ENCODE measurements at places on chromosomes 5 and 9.

- DNase-seq: no peak
These were observed 265.5 kb downstream of the CWC27 start for GRCh38 chr5:65034029-65034812.

DNA sequence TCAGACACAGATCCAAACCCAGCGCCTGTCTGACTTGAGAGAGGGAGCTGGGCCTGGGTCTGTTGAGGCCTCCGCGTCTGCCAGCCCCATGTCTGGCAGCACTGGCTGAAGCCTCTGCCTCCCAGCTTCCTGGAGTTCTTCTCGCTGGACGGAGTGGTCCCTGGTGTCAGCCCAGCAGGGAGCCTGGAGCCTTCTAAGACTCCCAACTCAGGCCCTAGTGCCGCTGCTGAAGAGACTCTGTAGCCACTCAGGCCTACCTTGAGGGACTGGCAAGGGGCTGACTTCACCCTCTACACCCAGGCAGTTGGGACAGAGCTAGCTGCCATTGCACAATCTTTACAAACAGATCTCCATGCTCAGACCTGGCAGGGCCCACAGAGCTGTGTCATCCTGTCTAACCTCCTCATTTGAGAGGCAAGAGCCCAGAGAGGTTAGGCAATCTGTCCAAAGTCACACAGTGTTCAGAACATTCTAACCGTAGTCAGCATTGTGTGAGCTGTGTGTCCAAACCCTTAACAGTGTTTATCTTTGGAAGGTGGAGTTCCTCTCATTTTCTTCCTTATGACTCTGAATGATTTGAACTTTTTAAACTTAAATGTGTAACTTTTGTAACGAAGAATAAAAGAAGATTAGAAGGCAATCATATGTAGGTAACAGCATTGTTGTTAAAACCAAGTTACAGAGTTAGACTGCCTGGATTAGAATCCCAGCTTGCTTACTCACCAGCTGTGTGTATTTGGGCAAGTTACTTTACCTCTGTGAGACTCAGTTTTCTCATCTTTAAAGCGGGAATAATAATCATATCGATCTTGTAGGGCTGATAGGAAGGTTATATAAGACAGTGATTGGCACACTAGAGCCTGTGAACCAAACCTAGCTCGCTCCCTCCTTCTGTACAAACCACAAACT, 4.6 kb upstream of the DUSP1 start:
- DNase-seq: no peak

DNA sequence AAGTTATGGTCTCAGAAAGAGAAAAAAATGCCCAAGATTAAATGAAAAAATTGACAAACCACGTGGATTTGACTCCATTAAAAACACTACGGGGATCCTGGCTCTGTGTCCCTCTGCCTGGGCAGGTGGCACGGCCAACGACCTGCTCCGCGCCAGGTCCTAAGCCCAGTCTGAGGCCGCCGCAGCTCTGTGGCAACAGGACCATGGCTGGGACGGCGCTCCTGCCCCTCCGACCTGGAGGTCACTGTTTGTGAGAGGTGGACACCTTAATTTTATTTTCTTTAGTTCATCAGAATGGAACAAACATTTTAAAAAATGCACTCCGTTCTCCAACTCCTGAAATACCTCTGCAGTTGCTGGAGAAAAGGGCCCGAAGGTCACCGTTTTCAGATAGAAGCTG, 369.4 kb downstream of the CDH9 start:
- DNase-seq: no peak

DNA sequence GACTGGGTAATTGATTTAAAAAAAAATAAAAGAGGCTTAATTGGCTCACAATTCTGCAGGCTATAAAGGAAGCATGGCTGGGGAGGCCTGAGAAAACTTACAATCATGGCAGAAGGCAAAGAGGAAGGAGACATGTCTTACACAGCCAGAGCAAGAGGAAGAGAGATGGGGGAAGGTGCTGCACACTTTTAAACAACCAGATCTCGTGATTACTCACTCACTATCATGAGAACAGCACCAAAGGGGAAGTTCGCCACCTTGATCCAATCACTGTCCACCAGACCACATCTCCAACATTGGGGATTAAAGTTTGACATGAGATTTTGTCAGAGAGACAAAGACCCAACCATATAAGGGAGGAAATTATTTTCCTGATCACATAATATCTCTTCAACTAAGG, 138.8 kb upstream of the NR4A3 start:
- no peak for DNase-seq

DNA sequence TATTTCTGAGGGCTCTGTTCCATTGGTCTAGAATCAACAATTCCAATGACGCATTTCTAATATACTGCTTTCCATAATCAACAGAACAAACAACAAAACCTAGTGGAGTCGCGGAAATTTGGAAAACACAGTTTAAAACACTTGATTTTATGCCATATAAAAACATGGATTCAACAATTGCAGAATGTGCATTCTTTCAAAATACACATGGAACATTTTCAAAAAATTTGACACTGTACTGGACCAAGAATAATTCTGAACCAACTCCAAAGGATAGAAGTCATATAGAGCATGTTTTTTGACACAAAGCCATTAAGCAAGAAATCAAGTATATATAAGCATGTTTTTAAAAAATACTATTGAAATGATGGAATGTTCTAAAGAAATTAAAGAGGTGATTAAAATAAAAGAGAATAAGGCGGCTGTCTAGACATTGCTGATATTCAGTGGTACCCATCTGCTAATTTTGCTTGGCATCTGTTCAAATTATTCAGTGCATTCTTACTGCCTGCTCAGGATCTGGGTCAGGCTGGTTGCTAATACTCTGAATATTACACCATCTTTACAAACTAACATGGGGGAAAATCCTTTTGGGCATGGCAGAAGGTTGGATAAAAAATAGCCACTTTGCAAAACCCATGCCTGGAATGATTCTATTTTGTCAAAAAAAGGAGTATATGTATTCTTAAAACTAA, 221.3 kb downstream of the NPR3 start:
- no peak for DNase-seq
